ENCODE measurements at places on chromosomes 2 and 18.
A peak's percentile ranks its signal among the peaks of the same experiment; 100 is the strongest.

DNA sequence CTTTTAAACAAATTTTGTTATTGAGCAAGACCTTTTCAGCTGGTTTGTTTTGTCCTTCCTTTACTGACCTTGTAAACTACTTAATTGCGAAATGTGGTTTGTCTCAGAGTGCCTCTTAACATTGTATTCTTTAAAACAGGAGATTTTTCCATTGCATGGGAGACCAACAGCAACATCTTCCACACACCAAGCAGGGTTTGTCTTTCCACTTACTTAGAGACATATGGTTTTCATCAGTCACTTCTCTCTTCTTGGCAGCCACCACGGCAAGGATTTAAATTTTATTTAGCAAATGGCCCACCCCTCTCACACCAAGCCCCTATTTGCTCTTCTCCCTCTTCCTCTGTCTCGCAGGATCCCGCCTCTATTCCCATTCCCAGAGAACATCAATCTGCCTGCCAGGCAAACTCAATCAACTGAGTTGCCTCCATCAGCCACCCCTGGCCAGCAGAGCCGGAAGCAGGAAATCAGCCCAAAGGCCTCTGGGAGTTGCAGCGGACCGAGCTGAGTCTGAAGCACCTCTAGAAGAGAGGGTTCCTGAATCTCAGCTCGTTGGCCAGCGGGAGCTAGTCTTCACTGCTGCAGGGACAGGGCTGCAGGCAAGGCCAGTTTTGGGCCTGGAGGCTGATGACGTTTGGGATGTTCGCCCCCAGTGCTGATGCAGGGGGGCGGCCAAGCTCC, 11.3 kb upstream of the CIB4 start:
- no peaks in the 10 kb centered on the region for H3K27me3 ChIP-seq
- H3K4me1 ChIP-seq = no peaks in the 10 kb centered on the region
- no peak for DNase-seq

DNA sequence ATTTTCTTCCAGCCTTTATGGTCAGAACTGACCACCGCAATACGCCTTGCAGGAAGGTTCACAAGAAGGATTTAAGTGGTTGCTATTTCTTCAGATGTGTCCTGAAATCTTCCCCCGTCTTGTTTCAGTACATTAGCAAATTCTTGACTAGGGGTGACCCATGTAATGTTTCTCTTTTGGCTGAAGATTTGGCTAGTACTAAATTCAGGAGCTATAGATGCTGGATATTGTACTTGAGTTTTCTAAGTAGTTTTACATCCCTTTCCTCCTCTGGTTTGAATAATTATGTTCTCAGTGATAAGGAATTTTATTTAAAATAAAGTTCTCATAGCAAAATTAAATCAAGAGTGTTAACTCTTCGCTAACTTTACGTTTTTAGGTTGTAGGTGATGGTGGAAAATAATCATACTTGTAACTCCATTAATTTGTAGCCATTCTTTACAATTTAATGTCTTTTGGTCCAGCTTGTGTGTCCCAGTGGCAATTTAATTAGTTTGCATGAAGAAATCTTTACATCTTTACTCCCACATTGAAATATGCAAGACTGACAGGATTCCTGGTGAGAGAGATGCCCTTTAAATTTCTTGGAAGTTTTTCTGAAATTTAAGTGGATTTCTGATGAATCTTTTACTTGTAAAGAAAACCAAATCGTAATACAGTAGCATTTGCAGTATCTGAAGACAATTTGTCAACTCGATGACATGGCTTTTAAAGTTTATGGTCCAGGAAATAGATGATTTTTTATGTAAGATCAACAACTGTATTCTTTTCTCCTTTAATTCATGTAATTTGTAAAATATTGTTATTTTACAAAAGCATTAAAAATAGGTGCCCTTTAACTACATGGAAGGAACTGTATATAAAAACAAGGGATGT, 2.8 kb downstream of the PHLPP1 start:
- H3K4me3 ChIP-seq = peak overlapping the region; percentile 89
- no peaks in the 10 kb centered on the region for H3K36me3 ChIP-seq
- peaks cover 9% of the 10 kb centered on the region for H3K4me1 ChIP-seq
- no peak for DNase-seq

- H3K27ac ChIP-seq = no peak overlapping the region
- H3K36me3 ChIP-seq = no peaks in the 10 kb centered on the region
- DNase-seq = no peak
- no peaks in the 10 kb centered on the region for H3K4me1 ChIP-seq
These were observed 3.6 kb upstream of the PRSS56 start for GRCh38 chr2:232516551-232516950.

- peak overlapping the region; percentile 50 for H3K27ac ChIP-seq
- peaks cover 29% of the 10 kb centered on the region for H3K4me1 ChIP-seq
- H3K36me3 ChIP-seq = no peaks in the 10 kb centered on the region
- H3K27me3 ChIP-seq = no peaks in the 10 kb centered on the region
- DNase-seq = no peak
These were observed 61.5 kb upstream of the NFE2L2 start for GRCh38 chr2:177326005-177326404.

DNA sequence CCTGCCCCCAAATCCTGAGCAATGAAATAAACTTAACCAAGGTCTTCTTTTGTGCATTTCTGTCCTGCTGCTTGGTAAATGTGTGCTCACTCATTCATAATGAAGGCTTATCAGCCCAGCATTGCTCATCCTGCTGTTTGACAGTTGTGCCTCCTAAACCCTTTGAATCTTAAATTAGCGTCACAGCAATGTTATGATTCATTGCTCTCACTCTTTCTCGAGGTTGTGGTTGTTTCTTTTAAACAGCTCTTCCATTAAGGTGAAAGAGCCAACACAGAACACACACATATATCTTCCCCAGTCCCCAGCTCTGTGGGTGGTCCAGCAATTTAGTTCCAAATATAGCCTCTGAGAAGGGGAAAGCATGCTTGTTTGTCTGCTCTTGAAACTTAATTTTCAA, 84.0 kb downstream of the EVA1A start:
- no peaks in the 10 kb centered on the region for H3K4me1 ChIP-seq
- no peak overlapping the region for H3K4me3 ChIP-seq
- H3K36me3 ChIP-seq = no peaks in the 10 kb centered on the region

GRCh38 chr2:219870041-219870440, 242.6 kb downstream of the SLC4A3 start:
- no peak for DNase-seq
- no peak overlapping the region for H3K27ac ChIP-seq
- no peaks in the 10 kb centered on the region for H3K36me3 ChIP-seq
- no peaks in the 10 kb centered on the region for H3K27me3 ChIP-seq
- H3K4me3 ChIP-seq = no peak overlapping the region
- no peaks in the 10 kb centered on the region for H3K4me1 ChIP-seq

DNA sequence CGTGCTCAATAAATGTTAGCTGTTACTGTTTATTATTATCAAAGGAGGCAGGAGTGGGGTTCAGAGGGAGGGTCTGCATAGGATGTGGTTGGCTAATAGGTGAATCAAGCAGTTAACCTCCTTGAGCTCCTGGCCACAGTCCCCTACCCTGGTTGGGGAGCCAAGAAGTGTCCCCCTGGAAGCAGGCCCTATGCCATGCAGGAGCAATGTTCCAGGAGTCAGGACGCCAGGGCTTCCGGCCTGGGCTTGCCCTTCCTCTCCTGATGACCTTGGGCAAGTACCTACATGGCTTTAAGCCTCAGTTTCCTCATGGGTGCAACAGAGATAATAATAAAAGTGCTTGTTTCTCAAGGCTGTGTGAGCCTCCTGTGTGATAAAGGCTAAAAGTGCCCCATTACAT, 84.9 kb downstream of the DYSF start:
- peak; percentile 24 for DNase-seq
- H3K36me3 ChIP-seq = no peaks in the 10 kb centered on the region
- H3K27ac ChIP-seq = no peak overlapping the region
- peaks cover 8% of the 10 kb centered on the region for H3K4me1 ChIP-seq
- no peak overlapping the region for H3K4me3 ChIP-seq

GRCh38 chr2:106339609-106340008, 128.6 kb downstream of the RGPD3 start:
- no peaks in the 10 kb centered on the region for H3K36me3 ChIP-seq
- no peaks in the 10 kb centered on the region for H3K27me3 ChIP-seq
- H3K27ac ChIP-seq = no peak overlapping the region
- no peak for DNase-seq

GRCh38 chr18:36389811-36390581, 92.5 kb downstream of the FHOD3 start:
- H3K27ac ChIP-seq = no peak overlapping the region
- no peaks in the 10 kb centered on the region for H3K27me3 ChIP-seq
- H3K4me3 ChIP-seq = no peak overlapping the region
- no peaks in the 10 kb centered on the region for H3K36me3 ChIP-seq

GRCh38 chr2:233242231-233242927, 9.1 kb upstream of the ATG16L1 start:
- H3K27ac ChIP-seq = peak overlapping the region; percentile 47
- peaks cover 33% of the 10 kb centered on the region for H3K4me1 ChIP-seq
- H3K36me3 ChIP-seq = no peaks in the 10 kb centered on the region
- H3K4me3 ChIP-seq = no peak overlapping the region
- no peaks in the 10 kb centered on the region for H3K27me3 ChIP-seq
- DNase-seq = no peak

DNA sequence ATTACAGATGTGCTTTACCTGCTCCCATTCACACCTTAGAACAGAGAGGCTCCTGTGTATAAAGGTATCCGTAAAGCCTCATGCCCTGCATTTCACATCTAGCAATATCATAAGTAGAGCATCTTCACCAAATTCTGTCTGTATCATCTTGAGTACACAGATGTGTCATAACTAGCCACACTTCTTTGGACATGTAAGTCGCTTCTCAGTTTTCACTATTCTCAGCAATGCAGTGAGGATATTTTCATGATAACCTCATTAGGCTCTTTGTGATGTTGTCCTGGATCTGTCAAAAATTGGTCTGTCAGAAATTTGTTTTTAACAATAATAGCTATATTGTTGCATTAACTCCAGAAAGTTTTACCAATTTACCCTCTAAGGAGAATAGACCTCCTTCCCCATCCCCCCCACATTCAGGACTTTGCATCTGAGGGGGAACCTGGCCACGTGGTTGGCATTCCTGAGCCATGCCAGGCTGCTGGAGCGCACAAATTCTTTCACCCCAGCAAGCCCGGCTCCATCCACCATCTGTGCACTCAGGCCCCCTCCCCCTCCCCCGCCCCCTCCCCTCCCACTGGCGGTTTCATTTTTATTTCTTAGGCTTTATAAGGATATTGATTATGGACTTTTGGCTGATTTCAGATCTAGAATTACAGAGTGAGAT, 34.1 kb downstream of the AGAP1 start:
- H3K36me3 ChIP-seq = no peaks in the 10 kb centered on the region
- H3K27me3 ChIP-seq = no peaks in the 10 kb centered on the region
- no peak overlapping the region for H3K27ac ChIP-seq
- no peak overlapping the region for H3K4me3 ChIP-seq

DNA sequence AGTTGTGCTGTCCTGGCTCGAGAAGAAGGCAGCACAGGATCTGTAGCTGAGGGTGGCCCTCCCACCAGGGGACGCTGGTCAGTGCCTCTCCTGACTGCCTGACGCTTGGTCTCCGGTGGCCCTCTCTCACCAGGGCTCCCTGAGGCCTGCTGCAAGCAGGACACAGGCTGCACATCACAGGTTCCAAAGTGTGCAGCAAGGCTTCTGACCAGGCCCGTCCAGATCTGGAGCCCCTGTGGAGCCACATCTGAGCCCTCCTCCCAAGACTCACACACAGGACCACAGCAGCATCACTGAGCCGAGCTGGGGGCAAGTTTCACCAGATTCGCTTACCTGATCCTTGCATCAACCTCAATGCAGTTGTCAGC, 12.1 kb downstream of the AMER3 start:
- no peak overlapping the region for H3K4me3 ChIP-seq
- H3K4me1 ChIP-seq = peaks cover 2% of the 10 kb centered on the region
- H3K36me3 ChIP-seq = no peaks in the 10 kb centered on the region
- H3K27ac ChIP-seq = no peak overlapping the region
- H3K27me3 ChIP-seq = no peaks in the 10 kb centered on the region
- no peak for DNase-seq

DNA sequence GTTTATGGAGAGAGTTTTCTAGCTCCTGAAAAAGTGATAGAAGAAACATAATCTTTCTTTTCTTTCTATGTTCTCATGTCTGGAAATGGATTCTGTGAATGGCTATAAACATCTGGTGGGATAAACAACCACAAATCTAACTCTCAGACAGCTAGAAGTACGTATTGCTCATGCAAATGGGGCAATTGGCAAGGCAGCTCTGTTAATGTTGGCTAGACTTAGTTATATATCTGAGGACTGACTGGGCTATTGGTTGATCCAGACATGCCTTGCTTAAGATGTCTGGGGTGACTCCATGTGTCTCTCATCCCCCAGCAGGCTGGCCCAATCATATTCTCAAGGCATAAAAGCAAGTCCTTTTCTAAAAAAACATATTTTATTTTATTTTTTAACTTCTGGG, 939.2 kb upstream of the NRXN1 start:
- no peaks in the 10 kb centered on the region for H3K27me3 ChIP-seq
- H3K36me3 ChIP-seq = no peaks in the 10 kb centered on the region
- no peak overlapping the region for H3K27ac ChIP-seq
- no peaks in the 10 kb centered on the region for H3K4me1 ChIP-seq
- no peak overlapping the region for H3K4me3 ChIP-seq

DNA sequence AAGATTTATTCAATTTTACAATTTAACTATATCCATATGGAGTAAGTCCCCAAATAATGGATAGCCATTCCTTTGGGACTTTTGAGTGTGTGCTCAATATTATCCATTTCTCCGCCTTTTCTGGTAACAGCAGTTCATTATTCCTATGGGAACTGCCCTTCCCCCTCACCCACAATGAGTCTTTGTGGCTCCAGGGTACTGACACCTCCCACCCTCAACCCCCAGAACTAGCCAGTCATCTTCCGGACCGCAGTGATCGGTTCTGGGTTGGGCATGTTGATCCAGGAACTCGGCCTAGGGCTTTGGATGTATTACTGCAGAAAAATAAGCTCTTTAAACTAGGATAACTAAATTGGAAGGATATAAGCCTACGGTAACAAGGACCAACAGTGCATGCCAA, 45.4 kb upstream of the CCDC150 start:
- no peak for DNase-seq
- H3K36me3 ChIP-seq = no peaks in the 10 kb centered on the region
- H3K27ac ChIP-seq = no peak overlapping the region
- no peak overlapping the region for H3K4me3 ChIP-seq

DNA sequence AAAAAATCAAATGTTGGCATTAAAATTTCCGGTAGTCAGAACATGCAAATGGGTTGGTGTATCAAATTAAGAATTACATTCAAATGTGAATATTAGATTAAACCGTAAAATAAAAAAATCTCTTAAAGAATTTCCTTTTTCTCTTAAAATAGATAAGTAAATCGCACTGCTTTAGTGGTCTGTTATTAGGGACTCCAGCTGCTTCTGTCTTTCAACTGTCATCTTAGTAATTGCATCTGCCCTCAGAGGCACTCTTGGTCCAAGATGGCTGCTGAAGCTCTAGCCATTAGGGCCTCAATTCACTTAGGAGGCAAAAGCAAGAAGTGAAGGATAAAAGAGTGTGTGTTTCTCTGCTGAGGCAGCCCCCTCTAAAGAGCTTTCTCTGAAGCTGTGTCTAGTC, 132.4 kb downstream of the MGAT5 start:
- H3K4me3 ChIP-seq = no peak overlapping the region
- no peak for DNase-seq
- no peaks in the 10 kb centered on the region for H3K27me3 ChIP-seq
- no peaks in the 10 kb centered on the region for H3K36me3 ChIP-seq
- H3K4me1 ChIP-seq = peaks cover 2% of the 10 kb centered on the region

- peaks cover 14% of the 10 kb centered on the region for H3K4me1 ChIP-seq
- H3K36me3 ChIP-seq = no peaks in the 10 kb centered on the region
- no peak overlapping the region for H3K4me3 ChIP-seq
- no peak for DNase-seq
- H3K27me3 ChIP-seq = no peaks in the 10 kb centered on the region
These were observed 118.8 kb downstream of the CTIF start for GRCh38 chr18:48657447-48658120.

- H3K4me1 ChIP-seq = no peaks in the 10 kb centered on the region
- no peaks in the 10 kb centered on the region for H3K27me3 ChIP-seq
- no peak for DNase-seq
- no peaks in the 10 kb centered on the region for H3K36me3 ChIP-seq
- no peak overlapping the region for H3K27ac ChIP-seq
These were observed 155.0 kb downstream of the EIPR1 start for GRCh38 chr2:3222636-3223035.
